Posterior cingulate gyrus (tissue), 11 donors: ENCODE measurements at places on chromosomes 5 and 9.

DNA sequence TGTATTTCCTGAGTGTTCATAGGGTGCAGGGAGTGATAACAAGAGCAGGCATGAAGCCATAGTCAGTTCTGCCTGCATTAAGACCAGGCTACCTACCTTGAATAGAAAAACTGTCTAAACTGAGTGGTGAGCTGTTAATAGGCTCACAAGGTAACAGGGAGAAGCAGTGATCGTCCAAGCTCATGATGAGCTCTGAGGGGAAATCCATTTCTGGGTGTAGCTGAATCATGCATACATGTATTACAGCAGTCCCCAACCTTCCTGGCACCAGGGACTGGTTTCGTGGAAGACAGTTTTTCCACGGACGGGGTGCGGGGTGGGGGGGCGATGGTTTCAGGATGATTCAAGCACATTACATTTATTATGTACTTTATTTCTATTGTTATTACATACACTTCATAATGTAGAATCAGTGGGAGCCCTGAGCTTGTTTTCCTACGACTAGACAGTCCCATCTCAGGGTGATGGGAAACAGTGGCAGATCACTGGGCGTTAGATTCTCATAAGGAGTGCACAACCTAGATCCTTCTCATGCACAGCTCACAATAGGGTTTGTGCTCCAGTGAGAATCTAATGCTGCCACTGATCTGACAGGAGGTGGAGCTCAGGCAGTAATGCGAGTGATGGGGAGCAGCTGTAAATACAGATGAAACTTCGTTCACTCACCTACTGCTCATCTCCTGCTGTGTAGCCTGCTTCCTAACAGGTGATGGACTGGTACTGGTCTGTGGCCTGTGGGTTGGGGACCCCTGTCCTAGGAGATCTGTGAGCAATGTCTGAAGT is 100.0 kb upstream of the IL6ST start:
- no peak for DNase-seq

DNA sequence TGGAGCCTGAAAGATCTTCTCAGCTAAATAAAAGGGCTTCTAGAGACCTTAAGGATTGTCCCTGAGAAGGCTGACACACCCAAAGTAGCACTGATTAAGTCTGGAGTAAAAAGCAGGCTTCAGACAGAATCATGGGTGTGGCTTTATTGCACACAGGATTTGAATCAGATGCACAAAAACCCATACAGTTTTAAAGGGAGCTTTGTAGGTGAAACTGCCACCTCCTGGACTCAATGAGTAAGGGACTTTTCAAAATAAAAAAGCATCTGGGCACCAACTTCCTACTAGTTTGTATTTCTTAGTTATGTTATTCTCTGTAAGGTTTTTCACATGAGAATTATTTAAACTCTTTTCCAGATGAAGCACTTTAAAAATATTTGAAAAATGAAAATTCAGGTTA is 129.4 kb downstream of the EDIL3 start:
- DNase-seq = no peak

- no peak for DNase-seq
Observed at GRCh38 chr5:143496943-143497342, 93.5 kb upstream of the NR3C1 start.

DNA sequence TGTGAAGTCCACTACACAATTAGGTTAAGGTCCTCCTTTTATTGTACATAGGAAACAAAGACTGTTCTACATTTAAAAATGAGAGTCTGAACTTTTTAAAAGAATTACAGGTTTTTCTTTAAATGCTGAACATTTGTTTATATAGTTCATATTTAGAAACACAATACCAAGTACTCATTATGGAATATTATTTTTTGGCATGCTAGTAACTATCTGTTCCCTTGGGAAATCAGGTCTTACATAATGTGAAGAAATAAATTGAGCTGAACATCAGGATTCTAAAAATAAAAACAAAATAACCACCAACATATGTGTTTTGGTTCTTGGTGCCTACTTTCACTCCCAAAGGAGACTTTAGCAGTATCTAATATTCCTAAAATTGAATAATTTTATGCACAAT is 230.5 kb upstream of the IZUMO3 start:
- no peak for DNase-seq

- DNase-seq = no peak
Observed at GRCh38 chr5:37272511-37272910, 23.3 kb upstream of the CPLANE1 start.
